ENCODE measurements at places on chromosomes 12 and 14. TPM values are rescaled to one million over a fixed set of nuclear protein-coding genes. Genes with fewer than 3 reads are reported as not detected.

Gene IFNG
- total RNA-seq: not detected

Gene MYO1A
- 0.55 TPM for total RNA-seq

Gene SPIC
- not detected for total RNA-seq

Gene BDKRB2
- total RNA-seq: 1.9 TPM

Gene REC8
- 2.6 TPM for total RNA-seq

Gene SLCO1B3
- 16.2 TPM for total RNA-seq

Gene TAS2R50
- not detected for total RNA-seq

Gene SSTR1
- not detected for total RNA-seq

Gene PLEKHG7
- total RNA-seq: not detected

Gene TEX52
- not detected for total RNA-seq

Gene ESRRB
- 0.26 TPM for total RNA-seq

Gene SLC5A8
- not detected for total RNA-seq

Gene MAP1LC3B2
- total RNA-seq: 1.7 TPM

Gene MGP
- total RNA-seq: 0.45 TPM

Gene ADAM21
- total RNA-seq: not detected

Gene SLC10A1
- total RNA-seq: not detected

Gene GNB3
- total RNA-seq: 2.1 TPM

Gene LRFN5
- not detected for total RNA-seq

Gene BDKRB1
- total RNA-seq: 0.86 TPM

Gene KRT77
- not detected for total RNA-seq

Gene SPRYD3
- total RNA-seq: 39.2 TPM

Gene TCTN2
- total RNA-seq: 13.1 TPM

Gene ZNF705A
- total RNA-seq: not detected

Gene HOXC12
- not detected for total RNA-seq

Gene C1RL
- 15.6 TPM for total RNA-seq

Gene REM2
- total RNA-seq: 0.26 TPM

Gene MUCL1
- not detected for total RNA-seq

Gene OR11H7
- total RNA-seq: not detected

Gene POTEM
- total RNA-seq: not detected

Gene SERPINA12
- not detected for total RNA-seq

Gene ACSS3
- total RNA-seq: not detected

Gene CCDC197
- total RNA-seq: not detected

Gene HEBP1
- total RNA-seq: 62.9 TPM

Gene ANKRD33
- not detected for total RNA-seq

Gene PAX9
- total RNA-seq: 2.8 TPM

Gene NINJ2
- total RNA-seq: 0.66 TPM

Gene GPR135
- 0.70 TPM for total RNA-seq

Gene EIF5
- 208 TPM for total RNA-seq

Gene LRRC10
- not detected for total RNA-seq

Gene ARL1
- 63.0 TPM for total RNA-seq

Gene INHBE
- not detected for total RNA-seq

Gene C12orf50
- total RNA-seq: not detected

Gene CLEC4C
- not detected for total RNA-seq

Gene CACNA1C
- total RNA-seq: 0.09 TPM

Gene KCNC2
- not detected for total RNA-seq

Gene SLC48A1
- total RNA-seq: 29.0 TPM

Gene CMA1
- not detected for total RNA-seq

Gene BIN2
- total RNA-seq: 0.18 TPM

Gene TIMELESS
- total RNA-seq: 31.9 TPM

Gene CHURC1
- 181 TPM for total RNA-seq

Gene CPNE6
- not detected for total RNA-seq

Gene ITGB7
- 0.35 TPM for total RNA-seq

Gene NPAS3
- total RNA-seq: not detected

Gene CCDC175
- not detected for total RNA-seq

Gene JDP2
- 40.9 TPM for total RNA-seq

Gene CLEC2B
- 1.5 TPM for total RNA-seq

Gene PTPRR
- total RNA-seq: 0.18 TPM

Gene HOXC9
- 13.7 TPM for total RNA-seq

Gene TMCC3
- total RNA-seq: 1.5 TPM

Data from A549 treated with ZK216348 at 1 μM for 4 hours (cell line).